ENCODE measurements at places on chromosomes 3 and 15. TPM values are rescaled to one million over a fixed set of nuclear protein-coding genes. Genes with fewer than 3 reads are reported as not detected.

GRCh38 chr3:177150970-177151627 lies 46.2 kb downstream of the TBL1XR1 start:
- peak; percentile 44 for DNase-seq

- no peak for DNase-seq
These were observed 242.1 kb downstream of the RAP2B start for GRCh38 chr3:153404157-153404556.

DNA sequence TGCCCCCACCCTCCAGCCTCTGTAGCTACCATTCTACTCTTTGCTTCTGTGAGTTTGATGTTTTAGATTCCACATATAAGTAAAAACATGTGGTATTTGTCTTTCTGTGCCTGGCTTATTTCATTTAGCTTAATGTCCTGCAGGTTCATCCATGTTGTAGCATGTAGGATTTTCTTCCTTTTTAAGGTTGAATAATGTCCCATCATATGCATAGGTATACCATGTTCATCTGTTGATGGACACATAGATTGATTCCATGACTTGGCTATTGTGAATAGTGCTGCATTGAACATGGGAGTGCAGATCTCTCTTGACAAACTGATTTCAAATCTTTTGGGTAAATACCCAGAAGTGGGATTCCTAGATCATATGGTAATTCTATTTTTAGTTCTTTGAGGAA lies 11.8 kb downstream of the THSD4 start:
- no peak for DNase-seq

DNA sequence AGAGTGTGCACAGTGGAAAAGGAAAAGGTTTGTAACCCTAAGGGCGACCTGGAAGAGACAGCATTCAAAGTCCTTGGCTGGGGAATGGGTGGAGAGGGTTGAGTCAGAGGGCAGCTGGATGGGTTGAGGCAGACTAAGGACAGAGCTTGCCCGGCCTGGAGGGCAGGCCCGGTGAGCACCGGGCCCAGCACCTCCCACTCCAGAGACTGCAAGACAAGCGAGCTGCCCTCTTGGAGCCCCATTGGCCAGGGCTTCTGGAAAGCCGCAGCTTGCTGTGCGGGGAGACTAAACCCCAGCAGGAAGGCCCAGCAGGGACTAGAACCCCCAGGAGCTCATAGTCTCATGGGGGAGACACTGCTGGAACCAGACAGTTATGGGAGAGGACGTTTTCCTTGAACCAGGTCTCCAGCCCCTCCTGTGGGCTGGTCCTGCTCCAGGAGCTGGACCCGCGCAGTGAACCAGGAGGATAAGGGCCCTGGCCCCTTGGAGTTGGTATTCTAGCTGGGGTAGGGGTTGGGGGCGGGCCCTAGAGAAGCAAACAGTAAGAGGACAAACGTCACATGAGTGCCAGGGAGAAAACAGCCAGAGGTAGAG lies 59.1 kb downstream of the RGMA start:
- DNase-seq = peak; percentile 23

GRCh38 chr3:14329116-14329830 lies 73.1 kb upstream of the SLC6A6 start:
- peak; percentile 17 for DNase-seq

Gene AHSG
- not detected for total RNA-seq

Measured in G401 (cell line).